ENCODE measurements at places on chromosomes 5 and 9.

DNA sequence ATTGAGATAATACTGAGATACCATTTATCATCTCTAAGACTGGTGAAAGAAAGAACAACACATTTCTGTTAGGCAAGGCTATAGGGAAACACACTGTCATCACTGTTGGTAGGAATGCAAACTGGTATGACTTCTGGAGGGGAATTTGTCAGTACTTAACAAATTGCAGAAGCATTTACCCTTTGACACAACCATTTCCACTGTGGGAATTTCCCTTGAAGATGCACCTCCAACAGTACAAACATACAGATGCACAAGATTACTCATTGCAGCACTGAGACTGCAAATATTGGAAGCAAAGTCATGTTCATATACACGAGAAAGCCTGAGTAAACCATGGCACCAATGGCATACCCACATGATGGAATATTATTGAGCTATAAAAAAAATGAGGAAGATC is 17.6 kb downstream of the GM2A start:
- DNase-seq = no peak

GRCh38 chr5:146193285-146193684 is 10.1 kb upstream of the RBM27 start:
- no peak for DNase-seq

- no peak for DNase-seq
Observed at GRCh38 chr9:109422641-109423040, 75.5 kb downstream of the PTPN3 start.

DNA sequence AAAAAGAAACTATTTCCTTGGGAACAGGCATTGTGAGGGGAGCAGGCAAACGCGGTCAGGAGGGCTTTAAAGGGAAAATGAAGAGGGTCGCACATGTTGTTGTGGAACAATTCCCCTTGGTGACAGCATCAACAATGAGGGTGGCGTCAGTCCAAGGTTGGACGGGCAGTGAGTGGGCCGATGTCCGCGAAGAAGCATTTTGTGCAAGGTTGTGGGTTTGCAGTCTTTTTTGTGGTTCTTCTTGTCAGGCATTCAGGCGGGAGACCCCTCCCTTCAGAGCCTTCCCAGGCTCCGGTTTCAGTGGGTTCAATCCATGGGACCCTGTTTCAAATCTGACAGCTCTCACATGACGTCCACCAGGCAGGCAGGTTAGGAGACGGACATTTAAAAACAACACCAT is 11.1 kb upstream of the SLC6A19 start:
- DNase-seq = no peak

GRCh38 chr5:164204338-164204946 is 699.0 kb downstream of the MAT2B start:
- DNase-seq = no peak

GRCh38 chr5:172668594-172669071 is 27.6 kb downstream of the NEURL1B start:
- DNase-seq = no peak

DNA sequence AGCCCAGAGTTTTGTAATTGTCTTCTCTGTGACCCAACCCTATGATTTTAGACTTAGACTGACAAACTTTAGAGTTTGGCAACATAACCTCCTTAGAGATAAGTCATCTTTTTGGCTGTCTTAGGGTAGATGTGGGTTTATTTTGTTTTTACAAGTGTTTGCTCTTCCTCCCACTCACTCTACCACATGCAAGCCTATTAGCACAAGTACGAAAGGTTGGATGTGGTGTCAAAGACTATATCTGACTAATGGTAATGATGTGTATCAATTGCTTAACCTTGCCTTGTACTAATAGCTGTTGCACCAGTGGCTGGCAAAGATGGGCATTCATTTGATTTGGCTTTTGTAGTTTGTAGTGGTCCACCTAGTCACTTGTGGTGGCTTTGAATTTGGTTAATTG is 46.5 kb downstream of the SLC25A46 start:
- DNase-seq = no peak

GRCh38 chr5:66807743-66808142 is 211.6 kb downstream of the MAST4 start:
- no peak for DNase-seq

DNA sequence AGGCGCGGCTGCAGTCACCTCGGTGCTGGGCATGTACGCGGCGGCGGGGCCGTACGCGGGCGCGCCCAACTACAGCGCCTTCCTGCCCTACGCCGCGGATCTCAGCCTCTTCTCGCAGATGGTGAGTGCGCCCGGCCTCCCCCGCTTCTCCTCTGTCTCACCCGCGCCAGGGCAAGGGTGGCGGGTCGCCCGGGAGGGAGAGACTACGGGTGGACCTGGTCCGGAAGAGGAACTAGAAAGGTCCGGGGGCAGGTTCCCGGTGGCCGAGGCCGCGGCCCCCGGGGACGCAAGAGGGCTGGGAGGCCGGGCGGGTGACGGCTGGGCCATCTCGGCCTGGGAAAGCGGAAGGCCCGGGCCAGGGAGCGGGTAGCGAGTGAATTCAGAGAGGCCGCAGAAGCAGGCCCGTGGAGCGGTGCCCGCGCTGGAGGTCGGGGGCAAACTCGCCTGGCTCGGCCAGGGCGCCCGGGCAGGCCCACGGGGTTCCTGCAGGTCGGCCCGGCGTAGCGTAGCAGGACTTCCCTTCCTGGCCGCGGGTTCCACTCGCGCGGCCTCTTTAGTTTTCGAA is 711 bp downstream of the IRX1 start:
- DNase-seq = no peak

DNA sequence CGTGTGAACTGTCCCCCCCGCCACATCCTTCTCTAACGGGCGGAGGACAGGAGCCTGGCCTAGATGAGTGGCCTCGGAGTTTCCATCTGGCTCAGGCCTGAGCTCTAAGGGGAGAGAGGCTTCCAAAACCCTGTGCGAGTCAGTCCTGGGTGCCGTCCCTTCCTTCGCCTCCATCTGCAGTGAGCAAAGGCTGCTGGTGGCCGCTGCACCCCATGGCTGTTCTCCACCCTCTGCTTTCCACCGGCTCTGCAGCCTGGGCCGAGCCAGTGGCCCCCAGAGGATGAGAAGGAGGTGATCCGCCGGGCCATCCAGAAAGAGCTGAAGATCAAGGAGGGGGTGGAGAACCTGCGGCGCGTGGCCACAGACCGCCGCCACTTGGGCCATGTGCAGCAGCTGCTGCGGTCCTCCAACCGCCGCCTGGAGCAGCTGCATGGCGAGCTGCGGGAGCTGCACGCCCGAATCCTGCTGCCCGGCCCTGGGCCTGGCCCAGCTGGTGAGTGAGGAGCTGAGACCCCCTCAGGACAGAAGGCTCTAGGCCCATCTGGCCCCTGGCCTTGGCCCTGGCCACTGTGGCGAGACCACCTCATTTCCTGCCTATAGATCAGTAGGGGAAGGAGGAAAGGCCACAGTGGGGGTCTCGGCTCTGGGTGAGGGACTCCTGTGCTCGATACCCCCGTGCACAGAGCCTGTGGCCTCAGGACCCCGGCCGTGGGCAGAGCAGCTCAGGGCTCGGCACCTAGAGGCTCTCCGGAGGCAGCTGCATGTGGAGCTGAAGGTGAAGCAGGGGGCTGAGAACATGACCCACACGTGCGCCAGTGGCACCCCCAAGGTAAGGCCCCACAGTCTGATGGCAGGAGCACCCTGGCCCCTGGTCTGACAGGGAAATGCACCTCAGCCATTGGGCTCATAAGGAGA is 3.0 kb downstream of the PKN3 start:
- no peak for DNase-seq
